ENCODE measurements at places on chromosomes 2 and 18.

DNA sequence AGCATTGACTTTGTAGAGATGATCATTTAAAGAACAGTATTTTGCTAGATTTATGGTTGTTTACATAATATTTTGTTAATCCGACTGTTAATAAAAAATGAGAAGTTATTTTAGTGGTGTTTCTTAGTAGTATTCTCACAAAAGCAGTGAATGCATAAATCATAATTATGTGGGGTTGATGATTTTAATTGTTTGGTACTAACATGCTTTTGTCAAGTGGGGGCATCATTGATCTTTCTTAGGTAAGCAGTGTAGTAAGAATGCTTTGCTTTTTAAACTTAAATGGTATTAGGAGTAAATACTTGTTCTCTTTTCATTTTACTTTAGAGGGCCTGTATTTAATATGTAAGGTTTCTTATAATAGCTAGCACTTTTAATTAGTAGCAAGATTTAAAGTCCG is 109.2 kb upstream of the OTX1 start:
- DNase-seq, result no peak

DNA sequence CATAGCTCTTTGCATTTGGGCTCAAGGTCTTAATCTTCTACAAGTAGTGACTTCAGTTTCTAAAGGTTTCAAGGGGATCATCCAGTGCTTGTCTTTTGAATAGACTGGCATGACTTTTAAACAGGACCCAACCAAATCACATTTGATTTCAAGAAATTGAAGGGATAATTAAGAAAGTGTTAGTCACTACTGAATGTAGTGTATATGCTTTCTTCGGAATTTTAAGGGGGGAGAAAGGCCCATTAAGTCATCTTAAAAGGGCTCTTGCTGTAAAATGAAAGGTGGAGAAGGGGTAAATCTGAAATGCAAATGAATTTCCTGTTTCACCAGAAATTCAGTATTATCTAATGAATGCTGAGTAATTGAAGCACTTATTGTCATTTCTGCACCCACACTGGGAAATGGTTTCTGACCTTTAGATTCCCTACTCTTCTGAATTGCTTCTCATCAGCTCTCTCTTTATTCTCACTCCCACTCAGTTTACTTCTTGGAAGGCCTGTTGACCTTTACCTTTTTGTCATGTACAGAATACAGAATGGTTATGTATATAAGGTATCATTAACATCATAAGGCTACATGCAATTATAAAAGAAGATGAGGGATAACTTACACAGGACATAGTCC is 241.4 kb downstream of the SLC8A1 start:
- no peak for DNase-seq

DNA sequence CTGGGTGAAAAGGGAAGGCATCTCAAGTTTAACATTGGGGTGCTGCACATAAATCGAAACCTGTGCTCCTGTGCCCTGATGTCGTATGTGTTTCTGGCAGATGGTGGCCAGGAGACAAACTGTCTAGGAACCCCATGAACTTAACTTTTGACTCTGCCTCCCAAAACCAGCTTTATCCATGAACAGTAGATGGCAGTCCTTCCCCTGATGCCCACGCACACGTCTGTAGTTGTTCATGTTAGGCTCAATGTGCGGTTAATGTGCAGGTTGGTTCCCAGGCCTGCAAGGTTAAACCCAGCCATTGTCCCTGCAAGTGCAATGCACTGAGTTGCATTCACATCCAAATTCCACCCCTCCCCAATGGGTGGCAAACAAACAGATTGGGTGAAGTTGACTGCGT is 44.1 kb upstream of the SIX3 start:
- DNase-seq, result no peak

GRCh38 chr2:135637456-135638087 is 104.1 kb upstream of the UBXN4 start:
- DNase-seq, result no peak

GRCh38 chr18:23867006-23867405 is 147.5 kb upstream of the TTC39C start:
- no peak for DNase-seq

DNA sequence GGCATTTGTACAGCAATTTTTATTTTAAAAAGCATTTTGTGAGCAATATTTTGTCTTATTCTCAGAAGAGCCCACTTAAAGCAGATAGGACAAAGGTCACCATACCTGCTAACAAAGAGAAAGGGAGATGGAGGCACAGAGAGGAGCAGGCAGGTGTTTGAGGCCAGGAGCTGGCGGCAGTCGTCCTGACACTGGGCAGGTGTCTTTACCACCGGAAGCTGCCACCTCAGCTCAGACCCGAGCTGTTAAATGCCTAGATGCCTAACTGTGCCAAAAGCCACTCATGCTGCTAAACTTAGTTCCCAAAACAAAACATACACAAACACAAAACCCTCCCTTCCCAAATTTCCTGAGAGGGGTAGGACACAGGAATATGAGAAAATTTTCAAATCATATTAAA is 120.9 kb downstream of the CNTNAP5 start:
- DNase-seq, result no peak

DNA sequence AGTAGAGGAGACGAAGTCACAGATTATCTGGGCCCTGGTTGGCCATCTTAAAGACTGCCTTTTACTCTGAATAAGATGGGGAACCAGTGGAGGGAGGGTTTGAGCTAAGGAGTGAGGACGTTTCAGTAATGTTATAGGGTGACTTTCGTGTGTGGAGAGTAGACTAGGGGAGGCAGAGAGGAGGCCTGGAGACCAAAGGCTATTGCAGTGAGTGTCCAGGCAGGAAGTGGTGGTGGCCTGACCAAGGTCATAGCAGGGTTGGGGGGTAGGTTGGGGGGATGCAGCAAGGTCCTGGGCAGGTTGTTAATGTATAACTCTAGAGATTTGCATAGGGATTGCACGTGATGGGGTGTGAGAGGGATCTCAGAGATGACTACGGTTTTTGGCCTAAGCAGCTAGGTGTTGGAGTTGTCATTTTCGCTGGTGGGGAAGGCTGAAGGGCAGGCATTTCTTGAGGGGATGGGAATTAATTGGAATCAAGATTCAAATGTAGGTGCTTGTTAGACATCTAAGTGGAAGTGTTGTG is 4.9 kb downstream of the CEP192 start:
- DNase-seq, result no peak

DNA sequence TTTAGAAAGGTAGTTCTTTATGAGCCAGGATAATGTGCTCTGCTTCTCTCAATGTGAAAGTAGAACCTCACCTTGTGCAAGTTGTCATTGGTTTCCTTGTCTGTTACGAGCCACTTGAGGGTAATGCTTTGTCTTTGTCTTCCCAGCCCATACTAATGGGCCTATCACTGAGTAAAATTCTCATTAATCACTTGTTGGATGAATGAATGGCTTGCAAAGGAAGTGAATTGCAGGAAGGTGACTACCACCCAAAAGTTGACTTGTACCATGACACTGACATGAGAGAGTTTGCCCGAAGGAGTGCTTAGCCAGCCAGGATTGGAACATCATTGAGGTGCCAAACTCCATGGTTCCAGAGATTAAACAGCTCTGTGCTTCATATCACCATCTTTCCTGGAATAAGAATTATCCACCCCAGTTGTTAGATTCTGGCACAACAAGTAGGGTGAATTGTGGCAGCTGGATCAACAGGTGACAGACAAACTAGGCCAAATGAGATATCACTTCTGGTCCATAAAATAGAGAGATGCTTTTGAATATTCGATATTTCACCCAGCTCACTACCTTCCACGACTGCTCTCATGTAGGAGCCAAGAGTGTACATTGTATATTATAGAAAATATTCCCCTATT is 20.5 kb upstream of the CD28 start:
- DNase-seq, result no peak

DNA sequence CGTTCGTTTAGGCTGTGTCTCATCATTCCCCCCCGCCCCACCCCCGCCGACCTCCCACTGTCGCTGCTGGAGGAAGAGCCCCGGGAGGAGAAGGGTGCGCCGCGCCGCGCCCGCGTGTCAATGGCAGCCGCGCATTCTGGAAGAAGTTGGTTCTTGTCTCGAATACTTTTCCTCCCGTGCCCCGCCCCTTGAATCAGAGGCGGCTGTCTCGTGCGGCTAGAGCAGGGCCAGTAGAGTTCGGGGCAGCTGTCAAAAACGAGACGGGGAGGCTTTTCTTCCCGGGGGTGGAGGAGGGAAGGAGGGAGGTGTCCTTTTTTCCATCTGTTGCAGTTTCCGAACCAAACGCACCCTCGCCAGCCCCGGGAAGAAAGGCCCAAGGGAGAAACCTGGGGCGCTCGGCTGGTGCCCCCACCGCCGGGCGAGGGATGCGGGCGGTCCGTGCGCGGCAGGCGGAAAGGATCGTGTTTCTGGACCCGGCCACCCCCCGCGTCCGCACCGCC is 410 bp upstream of the TGIF1 start:
- DNase-seq, result no peak

DNA sequence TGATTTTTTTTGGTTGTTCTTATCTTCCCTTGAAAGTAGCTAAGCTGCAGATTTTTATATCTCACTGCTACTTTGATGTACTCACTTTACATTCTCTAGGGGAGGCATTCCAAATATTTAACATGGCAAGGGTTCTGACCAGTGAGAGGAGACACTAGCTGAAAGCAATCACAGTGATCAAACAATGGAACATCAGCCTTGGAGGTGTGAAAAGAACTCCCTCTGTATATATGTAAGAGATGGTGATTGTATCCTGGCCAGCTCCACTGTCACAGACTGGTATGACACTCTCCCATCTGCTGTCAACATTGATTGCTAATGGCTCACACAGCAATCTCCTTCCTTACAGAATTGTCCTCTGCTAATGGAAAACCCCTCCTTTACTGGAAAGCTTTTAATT is 291.7 kb upstream of the CDH19 start:
- peak; percentile 18 for DNase-seq

- no peak for DNase-seq
Observed at GRCh38 chr2:203586696-203587095, 51.6 kb upstream of the RAPH1 start.

GRCh38 chr2:146457221-146457620 is 1387.6 kb upstream of the ACVR2A start:
- DNase-seq, result no peak

GRCh38 chr2:176851889-176852483 is 360.6 kb upstream of the HNRNPA3 start:
- no peak for DNase-seq

GRCh38 chr18:32049393-32050171 is 31.0 kb downstream of the RNF125 start:
- no peak for DNase-seq

DNA sequence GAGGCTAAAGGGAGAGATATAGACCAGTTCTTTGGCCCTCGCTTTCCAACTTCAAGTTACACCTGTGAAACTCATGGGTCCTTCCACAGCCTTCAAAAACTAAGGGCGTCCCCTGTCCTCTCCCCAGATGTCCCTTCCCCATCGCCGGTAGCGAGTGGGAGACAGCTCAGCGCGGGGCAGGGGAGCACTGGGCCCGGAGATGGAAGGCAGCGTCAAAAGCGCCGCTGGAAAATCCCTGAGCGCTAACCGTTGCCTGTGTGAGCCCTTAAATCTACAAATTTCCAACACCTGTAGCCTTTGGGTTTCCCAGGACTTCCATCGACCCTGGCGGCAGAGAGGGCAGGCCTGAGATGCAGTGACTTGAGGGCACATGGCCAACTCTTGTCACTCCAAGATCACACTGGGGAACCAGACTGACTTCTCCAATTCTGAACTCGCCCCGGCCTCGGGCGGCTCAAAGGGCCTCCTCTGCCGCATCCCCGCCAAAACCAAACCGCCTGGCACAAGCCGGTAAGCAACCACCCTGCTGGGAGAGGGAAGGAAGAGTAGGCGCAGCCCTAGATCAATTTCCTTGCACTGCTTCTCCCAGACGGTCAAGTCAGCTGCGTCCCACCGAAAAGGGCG is 879 bp upstream of the EPAS1 start:
- DNase-seq, result peak; percentile 88

DNA sequence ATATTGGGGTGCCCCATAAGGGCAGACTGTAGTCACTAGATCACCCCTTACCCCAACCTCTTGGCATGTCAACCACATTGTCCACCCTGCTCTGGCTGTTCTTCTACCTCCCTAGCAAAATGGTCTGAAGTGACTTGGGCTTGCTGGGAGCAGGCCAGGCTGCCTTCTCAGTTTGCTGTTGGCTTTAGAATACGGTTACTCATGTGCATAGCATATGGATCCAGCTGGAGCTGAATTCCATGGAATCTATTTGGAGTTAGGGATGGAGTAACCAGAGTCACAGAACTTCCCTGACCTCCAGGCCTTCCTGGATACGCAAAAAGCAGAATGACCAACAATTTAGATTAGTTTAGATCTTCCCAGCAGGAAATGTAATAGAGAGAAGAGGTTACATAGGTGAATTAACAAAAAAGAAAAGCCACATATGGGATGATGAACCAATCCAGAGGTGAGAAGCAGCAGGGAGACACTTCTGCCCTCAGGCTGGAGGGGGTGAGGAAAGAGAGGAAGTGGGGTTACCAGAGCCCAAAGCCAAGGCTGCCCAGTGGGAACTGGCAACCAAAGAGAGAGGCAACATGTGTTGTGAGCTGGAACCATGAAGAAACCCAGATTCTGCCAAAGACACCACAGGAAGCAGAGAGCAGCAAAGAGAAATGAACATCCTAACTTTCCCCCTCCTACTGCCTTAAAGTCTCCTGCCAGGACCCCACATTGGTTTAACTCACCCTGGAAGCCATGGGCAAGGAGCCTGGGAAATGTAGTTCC is 26.1 kb downstream of the PKDCC start:
- peak; percentile 74 for DNase-seq

- no peak for DNase-seq
Observed at GRCh38 chr2:71772510-71773172, 319.3 kb downstream of the DYSF start.

DNA sequence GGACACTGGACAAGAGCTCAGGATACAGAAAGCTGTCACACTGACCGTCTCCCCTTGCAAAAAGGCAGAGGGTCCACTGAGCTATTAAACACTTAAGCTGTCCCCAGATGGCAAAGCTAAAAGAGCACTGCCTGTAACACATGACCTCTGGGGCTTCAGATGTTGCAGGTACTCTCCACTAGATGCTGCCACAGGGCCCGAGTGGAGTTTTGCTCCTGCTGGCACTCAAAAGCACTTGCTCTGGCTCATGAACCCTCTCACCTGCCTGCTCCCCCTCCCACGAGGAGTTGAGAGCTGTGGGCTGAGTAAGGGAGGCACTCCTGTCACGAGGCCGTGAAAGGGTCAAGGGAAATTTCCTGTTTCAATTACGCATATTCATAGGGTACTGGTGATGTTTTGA is 227.9 kb downstream of the PRKCE start:
- no peak for DNase-seq

GRCh38 chr2:112256654-112257053 is 1.8 kb upstream of the ZC3H8 start:
- DNase-seq, result no peak

DNA sequence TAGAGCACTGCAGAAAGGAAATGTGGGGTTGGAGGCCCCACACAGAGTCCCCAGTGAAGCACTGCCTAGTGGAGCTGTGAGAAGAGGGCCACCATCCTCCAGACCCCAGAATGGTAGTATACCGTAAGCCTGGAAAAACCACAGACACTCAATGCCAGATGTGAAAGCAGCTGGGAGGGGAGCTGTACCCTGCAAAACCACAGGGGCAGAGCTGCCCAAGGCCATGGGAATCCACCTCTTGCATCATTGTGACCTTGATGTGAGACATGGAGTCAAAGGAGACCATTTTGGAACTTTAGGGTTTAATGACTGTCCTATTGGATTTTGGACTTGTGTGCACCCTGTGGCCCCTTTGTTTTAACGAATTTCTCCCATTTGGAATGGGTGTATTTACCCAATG is 75.3 kb upstream of the SERPINE2 start:
- DNase-seq, result no peak

- DNase-seq, result no peak
Observed at GRCh38 chr2:53505826-53506225, 261.8 kb upstream of the CHAC2 start.
